ENCODE measurements at places on chromosomes 11 and 22.

- no peak for DNase-seq
Measured at GRCh38 chr22:42418811-42419242, 13.4 kb downstream of the NFAM1 start.

- no peak for DNase-seq
Measured at GRCh38 chr11:129625930-129626329, 189.7 kb upstream of the TMEM45B start.

DNA sequence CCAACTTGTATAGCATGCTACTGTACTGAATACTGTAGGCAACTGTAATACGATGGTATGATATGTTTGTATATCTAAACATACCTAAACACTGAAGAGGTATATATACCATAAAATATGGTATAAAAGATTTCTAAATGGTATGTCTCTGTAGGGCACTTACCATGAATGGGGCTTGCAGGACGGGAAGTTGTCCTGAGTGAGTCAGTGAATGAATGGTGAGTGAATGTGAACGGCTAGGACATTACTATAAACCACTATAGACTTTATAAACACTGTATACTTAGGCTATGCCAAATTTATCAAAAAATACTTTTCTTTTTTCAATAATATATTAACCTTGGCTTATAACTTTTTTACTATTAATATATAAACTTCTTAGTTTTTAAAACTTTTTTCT is 66.8 kb downstream of the ZC3H12C start:
- no peak for DNase-seq

GRCh38 chr22:40544758-40545157 is 91.8 kb downstream of the MRTFA start:
- DNase-seq: no peak

- DNase-seq: no peak
Measured at GRCh38 chr11:106585061-106585460, 433.2 kb downstream of the GUCY1A2 start.

- no peak for DNase-seq
Measured at GRCh38 chr22:50072167-50072555, 13.1 kb downstream of the MLC1 start.

- DNase-seq: no peak
Measured at GRCh38 chr11:82731691-82732277, 1.9 kb downstream of the FAM181B start.

GRCh38 chr11:125141178-125141577 is 23.4 kb upstream of the PKNOX2 start:
- no peak for DNase-seq

GRCh38 chr11:75497788-75498409 is 27.8 kb downstream of the GDPD5 start:
- no peak for DNase-seq

- DNase-seq: no peak
Measured at GRCh38 chr11:95293116-95293515, 62.1 kb upstream of the SESN3 start.

- DNase-seq: no peak
Measured at GRCh38 chr22:36790648-36791047, 14.7 kb upstream of the IFT27 start.

DNA sequence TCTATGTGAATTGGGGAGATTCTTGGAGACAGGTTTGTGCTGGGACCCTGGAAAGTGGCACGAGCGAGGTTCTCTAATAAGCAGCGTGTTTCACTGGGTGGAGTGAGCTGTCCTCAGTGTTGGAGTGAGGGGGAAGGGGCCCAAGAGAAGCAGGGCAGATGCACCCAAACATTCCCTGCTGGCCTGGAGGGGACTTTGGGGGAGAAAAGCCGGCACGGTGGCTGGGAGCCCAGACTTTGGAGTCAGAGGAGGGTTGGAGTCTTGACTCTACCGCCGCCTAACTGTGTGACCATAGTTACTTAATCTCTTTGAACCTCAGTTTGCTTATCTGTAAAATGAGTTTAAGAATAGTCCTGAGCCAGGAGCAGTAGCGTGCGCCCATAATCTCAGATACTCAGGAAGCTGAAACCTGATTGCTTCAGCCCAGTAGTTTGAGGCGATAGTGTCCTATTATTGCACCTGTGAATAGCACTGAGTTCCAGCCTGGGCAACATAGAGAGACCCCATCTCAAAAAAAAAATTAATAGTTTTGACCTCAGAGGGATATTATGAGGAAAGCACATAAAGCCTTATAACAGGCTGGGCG is 614 bp downstream of the NR1H3 start:
- no peak for DNase-seq

GRCh38 chr11:17813391-17814059 is 78.9 kb downstream of the KCNC1 start:
- no peak for DNase-seq

GRCh38 chr11:62108017-62108750 is 15.6 kb upstream of the INCENP start:
- no peak for DNase-seq

DNA sequence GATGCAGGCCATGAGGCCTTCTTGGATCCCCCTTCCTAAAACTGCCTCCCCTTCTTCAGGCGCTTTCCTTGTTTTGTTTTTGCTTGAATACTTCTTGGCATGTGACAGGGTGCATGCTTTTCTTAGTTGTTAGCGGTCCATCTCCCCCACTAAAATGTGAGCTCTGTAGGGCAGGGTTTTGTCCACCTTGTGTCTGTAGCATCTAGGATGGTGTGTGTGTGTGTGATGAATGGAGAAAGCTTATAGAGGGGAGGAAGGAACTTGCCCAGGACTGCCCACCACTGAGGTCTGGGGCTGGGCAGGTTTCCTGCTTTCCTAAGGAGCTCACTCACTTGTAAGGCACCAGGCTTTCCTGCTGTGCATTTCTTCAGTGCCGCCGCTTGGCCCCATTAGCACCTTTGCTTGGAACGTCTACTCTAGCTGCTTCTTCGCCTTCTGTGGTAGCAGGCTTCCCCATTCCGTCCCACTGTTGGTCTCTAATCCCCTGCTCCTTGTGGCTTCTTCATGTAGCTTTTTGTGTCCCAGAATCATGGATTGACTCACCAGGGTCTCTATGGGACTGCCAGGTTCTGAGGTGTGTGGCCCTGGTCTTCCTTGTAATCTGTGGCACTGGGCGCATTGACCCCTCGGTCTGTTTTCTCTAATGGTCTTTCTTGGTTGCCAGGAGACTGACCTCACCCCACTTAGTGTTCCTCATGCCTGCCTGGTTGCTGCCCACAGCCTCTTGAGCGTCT is 3.3 kb downstream of the DGCR8 start:
- DNase-seq: no peak

DNA sequence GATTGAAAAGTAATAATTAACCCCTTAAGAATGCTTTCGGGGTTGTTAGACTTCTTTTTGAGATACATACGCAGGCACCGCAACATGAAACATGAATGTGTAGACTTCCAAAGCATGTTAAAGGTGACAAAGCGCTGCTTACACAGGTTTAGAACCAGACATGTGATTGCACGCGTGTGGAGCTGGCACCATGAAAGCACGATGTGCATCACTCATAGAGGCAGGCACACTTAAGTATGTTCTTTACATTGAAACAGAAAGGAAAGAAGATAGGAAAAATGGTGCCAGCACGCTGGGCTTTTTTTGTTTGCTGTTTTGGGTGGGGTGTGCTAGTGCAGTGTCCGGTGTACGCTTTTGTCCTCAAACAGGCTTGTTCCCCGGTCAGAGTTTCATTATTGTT is 83.6 kb upstream of the PPARA start:
- DNase-seq: no peak

DNA sequence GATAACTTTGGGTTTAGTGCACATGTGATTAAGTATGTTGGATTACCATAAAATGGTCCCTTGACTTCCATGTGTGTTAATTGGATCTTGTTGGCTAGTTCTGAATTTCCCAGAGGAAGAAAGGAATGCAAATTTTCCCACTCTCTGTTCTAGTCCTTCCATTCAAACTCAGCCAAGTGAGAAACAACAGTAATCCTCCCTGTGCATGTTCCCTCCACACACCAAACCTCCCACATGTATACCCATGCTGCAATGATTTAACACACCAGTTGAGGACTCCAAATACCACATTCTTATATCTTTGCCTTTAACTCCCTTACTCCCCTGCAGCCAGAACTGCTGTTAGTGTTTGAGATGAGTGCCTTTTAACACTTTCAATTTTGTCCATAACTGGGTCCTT is 1158.9 kb downstream of the DLG2 start:
- DNase-seq: no peak

DNA sequence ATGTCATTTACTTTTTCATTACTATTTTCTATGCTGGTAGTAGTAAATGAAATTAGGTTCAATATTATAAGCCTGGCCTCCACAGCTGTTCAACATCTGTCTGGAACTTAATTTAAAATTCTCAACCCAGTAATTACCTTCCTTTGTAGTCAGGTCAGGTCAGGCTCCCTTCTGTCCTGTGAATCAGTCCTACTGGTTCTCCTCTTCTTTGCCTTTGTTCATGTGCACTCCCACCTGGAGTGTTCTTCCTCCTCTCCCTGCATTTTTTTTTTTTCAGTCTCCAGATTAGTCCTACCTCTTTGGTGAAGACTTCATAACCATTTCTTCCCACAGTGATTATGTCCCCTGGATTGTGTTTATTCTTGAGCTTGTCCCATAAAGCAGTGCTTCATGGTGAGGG is 67.9 kb downstream of the DKK3 start:
- DNase-seq: no peak

DNA sequence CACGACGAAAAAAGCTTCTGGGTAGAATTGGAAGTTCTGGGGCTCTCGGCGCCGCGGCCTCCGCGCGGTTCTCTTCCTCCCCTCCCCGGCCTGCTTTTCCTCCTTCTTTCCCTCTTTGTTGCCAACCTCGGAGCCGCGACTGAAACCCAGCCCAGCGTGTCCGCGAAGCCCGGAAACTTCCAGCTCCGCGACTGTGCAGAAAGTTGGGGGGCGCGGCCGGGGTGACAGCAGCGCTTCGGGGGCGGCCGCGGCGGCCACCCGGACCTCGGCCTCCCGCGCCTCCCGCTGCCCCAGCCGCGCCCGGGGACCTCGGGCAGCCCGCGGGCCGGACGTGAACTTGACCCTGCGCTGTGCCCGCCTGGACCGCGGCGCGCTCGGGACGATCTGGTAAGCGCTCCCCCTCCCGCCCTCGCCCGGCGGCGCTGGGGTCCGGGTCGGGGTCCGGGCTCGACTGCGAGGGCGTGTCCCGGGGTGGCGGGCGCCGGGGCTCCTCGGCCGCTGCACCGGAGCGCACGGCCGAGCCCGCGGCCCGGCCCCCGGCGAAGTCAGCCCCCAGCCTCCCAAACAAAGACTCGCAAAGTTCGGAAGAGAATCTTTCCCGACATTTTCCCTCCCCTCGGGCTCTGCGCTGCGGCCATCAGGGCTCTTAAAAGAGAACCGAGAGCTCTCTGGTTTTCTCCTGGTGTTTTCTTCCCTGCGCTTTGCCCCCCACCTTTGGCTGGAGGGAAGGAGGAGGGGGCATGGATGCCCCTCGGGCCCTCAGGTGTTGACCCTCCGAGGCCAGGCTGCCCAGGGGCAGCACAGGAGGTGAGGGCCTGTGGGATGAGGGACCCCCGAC is 67.9 kb upstream of the WNT7B start:
- no peak for DNase-seq

DNA sequence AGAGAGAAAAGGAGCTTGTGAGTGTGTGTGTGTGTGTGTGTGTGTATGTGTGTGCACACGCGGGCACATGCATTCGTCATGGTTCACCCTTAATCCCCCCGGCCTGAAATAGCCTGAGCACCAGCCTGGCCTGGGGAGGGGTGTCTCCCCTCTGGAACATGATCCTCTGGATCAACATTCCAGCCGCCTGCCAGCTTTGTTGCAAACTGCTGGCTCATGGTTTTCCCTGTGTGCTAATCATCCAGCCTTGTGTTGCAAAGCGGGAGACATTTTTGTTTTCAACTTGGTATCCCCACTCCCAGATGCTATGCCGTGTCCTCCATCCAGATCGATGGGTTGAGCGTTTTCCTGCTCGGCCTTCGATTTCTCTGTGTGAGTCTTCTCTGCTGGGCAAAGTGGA is 94.3 kb downstream of the FEZ1 start:
- DNase-seq: no peak

GRCh38 chr11:65243797-65244196 is 18.0 kb upstream of the POLA2 start:
- no peak for DNase-seq

- no peak for DNase-seq
Measured at GRCh38 chr11:12293486-12293885, 83.9 kb upstream of the PARVA start.

DNA sequence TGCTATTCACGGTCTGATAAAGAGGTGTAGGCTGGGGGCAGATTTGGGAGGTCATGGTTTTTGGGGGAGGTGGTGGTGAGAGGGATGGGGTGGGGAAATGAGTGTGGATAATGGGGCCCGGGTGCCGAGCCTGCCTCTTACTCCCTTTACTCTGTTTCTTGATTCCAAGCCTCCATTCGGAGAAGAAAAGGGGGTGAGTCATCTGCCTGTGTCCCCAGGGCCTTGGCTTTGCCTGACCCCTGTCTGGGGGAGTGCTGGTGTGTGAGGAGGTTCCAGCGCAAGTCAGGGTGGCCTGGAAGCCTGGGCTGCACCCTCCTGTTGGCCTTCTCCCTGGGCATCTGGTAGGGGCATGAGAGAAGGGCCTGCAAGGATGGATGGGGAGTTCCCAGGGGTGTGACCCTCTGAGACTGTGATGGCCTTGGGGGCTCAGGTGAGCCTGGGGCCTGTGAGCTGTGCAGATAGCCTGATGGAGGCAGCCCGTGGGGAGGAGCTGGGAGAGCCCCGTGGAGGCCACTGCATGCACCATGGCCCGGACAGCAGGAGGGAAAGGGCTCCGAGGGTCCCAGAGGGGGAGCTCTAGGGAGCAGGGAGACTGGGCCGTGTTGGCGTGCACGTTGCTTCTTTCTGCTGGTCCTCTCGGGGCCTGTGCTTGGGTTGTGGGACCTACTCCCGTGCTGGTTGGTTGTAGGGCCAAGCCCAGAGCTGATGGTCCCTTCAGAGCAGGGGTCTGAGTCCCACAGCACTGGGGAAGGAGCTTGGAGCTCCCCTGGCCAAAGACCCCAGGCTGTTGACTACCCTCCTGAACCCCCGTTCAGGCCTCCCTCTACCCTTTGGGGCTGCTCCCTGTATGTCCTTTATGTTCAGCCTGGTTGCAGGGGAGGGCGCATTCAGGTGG is 26.3 kb upstream of the ACR start:
- no peak for DNase-seq

DNA sequence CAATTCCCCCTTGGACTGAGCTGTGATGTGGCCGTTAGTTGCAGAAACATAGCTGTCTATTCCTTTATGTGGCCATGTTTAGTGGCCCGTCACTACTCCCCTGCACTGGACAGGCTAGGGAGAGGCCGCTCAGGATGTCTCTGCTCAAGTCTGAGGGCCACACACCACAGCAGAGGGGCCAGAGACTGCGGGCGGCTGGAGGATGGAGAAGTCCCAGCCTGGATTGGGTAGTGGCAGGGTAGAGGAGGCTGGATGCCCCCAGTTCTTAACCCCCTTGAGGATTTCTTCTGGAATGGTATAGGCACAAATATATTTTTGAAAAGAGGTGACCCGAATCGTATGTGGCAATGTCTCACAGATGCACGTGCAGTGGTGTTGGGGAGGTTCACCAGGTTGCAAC is 116.4 kb upstream of the B3GAT1 start:
- DNase-seq: no peak

GRCh38 chr22:44597616-44598015 is 99.6 kb upstream of the RTL6 start:
- DNase-seq: peak; percentile 5

All from BJ (cell line).